NCI-H2081 treated with DMSO at 0.1 percent for 48 hours (cell line): ENCODE measurements at places on chromosomes 3 and 15.

DNA sequence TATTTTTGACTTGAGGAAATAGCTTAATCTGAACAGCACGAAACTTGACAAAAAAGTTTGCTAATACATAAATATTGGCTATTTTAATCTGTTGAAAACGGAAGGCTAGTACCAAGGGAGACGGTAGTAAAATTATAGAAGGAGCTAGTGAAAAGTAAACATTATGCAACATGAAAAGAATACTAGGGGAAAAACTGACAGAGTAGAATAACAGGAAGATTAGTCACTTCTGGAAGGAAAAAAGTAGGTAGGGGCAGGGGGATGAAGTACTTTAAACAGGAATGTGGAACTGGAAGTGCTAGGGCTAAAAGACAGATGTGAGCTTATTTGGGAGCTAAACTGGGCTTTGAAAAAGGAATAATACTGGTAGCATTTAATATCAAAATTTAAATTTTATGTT, 60.1 kb downstream of the MBNL1 start:
- no peak for DNase-seq

DNA sequence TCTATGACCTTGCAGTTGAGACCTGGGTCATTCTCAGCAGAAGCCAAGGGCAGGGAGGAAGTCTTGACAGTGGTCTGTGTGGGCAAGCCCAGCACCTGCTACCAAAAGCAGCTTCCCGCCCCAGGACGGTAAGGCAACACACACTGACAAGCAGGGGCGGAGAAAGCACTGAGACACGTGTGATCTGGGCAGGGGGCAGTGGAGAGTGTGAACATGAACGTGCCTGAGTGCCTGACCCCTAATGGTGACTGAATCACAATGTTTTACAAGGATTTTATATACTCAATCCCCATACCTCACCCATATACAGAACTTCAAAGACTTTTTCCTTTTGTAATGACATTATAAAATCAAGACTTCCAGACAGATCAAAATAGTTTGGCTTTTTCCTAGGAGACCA, 35.2 kb downstream of the ANP32A start:
- DNase-seq, result no peak

- DNase-seq, result no peak
Measured at GRCh38 chr3:66851894-66852613, 146.1 kb upstream of the KBTBD8 start.

- no peak for DNase-seq
Measured at GRCh38 chr15:99167201-99167600, 62.3 kb downstream of the SYNM start.

- DNase-seq, result no peak
Measured at GRCh38 chr15:77021803-77022381, 27.0 kb downstream of the PSTPIP1 start.

DNA sequence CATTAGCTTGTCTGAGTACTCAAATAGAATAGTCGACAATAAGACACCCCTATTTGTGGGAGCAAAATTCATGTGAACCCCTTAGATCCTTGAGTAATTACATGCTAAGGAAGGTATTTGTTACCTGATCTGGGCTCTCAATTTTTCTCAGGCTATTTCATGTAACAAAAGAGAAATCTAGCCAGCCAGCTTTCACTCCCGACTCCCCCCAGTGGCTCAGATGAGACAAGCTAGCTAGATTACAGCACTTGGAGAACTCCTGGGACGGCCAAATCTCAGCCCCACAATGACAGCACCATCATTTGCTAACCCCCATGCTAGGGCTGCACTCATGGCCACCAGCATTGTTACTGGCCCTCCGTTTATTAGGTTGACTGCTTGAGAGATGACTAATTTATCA, 41.3 kb downstream of the GLDN start:
- no peak for DNase-seq

GRCh38 chr15:78991476-78991875, 46.6 kb upstream of the CTSH start:
- DNase-seq, result no peak
